BE2C (cell line): ENCODE measurements at places on chromosomes 6 and 20.

- DNase-seq: no peak
These were observed 499.4 kb upstream of the NOX3 start for GRCh38 chr6:155955038-155955437.

GRCh38 chr6:3455147-3455568 lies 1.7 kb downstream of the SLC22A23 start:
- no peak for DNase-seq

GRCh38 chr6:142805042-142805441 lies 139.9 kb downstream of the HIVEP2 start:
- no peak for DNase-seq

GRCh38 chr6:130810307-130811030 lies 16.7 kb upstream of the SMLR1 start:
- DNase-seq: no peak

DNA sequence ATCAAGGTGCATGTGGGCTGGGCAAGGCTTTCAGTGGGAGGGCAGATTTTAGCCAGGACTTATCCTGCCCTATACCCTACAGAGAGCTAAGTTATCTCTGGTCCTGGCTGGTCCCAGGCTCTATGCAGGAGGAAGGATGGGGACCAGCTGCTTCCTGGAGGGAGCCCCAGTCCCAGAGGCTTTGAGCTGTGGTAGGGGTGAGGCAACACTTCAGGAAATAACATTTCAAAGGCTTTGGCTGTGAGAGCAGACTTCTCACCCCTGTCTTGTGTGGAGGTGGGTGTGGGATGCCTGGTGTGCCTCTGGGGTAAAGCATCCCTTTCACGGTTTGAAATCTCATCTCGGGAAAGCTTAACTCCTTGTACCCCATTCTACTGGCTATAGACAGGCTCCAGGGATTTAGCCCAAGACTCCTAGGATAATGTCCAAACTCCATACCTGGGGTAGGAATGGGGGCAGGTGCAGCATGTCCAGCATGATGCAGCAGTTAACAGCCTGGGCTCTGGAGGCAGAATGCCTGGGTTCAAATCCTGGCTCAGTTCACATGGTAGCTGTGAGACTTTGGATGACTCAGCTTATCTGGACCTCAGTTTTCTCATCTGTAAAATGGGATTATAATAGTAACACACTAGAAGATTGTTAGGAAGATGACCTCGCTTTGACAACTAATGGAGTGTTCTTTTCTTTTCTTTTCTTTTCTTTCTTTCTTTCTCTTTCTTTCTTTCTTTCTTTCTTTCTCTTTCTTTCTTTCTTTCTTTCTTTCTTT lies 27.5 kb upstream of the SIRPA start:
- no peak for DNase-seq
